ENCODE measurements at places on chromosomes 3 and 15.
A peak's percentile ranks its signal among the peaks of the same experiment; 100 is the strongest.

GRCh38 chr3:44136421-44136820 is 105.3 kb upstream of the TOPAZ1 start:
- no peak for DNase-seq

- no peak for DNase-seq
Measured at GRCh38 chr3:153681057-153681456, 440.1 kb upstream of the ARHGEF26 start.

DNA sequence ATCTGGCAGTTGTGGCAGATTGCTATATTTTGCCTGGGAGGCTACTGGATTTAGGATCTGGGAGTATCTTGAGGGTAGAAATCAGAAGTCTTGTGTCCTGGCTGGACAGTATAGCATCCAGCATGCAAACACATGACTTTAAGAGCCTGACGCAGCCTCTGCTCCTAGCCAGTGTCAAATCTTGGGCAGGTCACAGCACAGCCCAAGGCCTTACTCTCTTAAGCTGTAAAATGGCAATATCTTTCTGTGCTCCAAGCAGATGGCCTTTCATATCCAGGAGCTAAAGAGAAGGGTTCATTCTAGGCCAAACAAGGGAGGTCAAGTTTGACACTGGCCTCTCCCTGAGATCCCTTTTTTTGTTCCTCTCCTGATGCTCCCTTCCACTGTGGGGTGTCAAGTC is 19.8 kb upstream of the RAD18 start:
- no peak for DNase-seq

DNA sequence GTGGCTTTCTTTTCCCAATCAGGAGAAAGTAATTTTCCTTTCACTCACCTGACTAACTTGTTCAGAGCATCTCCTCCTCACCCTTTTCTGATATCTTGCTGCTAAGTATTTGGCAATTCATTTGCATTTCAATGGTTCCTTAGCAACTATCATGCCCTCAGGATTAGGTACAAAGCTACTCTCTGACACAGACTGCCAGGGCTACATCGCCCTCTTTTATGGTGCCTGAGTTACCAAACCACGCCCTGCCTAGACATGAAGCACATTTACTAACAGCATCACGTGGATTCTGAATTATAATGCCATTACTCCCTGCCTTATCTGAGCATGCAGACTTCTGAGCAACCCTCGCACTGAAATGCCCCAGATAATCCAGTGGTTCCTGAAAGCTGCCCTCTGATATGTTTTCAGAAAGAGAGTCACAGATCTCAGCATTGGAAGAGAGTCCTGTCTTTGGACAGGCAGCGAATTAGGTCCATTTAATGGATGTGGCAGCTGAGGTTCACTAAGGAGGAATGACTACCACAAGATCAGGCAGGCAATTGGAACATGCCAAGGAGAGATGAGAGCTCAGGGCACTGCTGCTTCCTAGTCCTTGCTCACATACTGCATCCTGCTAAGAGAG is 14.5 kb downstream of the EPHB1 start:
- DNase-seq: no peak

DNA sequence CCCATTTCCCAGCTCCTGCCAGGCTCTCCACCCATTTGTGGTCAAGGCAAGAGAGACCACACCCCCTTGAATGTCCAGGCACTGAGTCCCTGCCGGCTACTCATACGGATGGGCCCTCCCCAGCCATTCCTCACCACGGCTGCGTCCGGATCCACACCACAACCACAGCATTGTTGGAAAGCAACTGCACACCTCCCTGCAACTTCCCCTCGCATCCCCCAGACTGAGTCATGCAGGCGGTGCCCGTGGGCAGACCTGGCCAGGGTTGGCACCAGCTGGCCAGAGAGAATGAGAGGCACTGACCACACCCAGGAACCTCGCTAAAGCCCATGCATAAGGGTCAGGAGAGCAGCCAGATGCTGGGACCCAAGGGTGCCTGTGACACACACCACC is 30.5 kb downstream of the LOXL1 start:
- peak; percentile 90 for DNase-seq

GRCh38 chr15:60557191-60557618 is 78.3 kb upstream of the ICE2 start:
- no peak for DNase-seq

DNA sequence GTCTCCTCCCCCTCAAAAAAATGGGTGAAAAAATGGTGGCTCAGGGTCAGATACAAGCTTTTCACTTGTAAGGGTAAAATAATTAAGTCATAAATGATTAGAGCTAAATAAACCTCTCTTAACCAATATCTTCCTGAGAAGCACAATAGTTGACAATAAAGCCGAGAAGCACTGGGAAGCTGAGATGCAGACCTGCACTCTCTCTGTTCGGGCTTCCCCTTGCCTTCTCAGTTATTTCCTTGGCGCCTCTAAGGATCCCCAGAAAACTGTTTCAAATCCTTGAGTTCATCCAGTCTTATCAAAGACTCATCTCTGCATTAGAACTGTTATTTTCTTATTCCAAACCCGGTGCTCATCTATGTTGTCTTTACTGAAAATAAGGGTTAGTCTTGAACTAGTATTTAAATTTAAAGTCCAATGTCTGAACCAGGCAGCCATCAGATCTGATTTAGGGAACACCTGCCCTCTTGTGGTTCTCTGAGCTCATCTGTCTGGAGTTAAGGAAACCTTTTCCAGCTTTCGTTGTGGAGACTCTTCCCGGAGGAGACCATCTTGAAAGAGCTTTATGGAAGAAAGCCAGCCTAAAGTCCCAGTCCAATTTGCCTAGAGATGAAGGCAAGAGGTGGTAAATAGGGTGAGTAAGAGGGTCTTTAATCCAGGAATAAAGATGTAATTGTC is 256.4 kb upstream of the MCTP2 start:
- peak; percentile 68 for DNase-seq

- DNase-seq: no peak
Measured at GRCh38 chr3:36874424-36874823, 70.4 kb downstream of the TRANK1 start.

- DNase-seq: no peak
Measured at GRCh38 chr3:183244219-183244618, 8.8 kb upstream of the B3GNT5 start.

GRCh38 chr3:17090280-17090983 is 205.7 kb downstream of the PLCL2 start:
- DNase-seq: no peak

Data from fibroblast of skin of abdomen (primary cell).